ENCODE measurements at places on chromosomes 7 and 10.

GRCh38 chr10:79068203-79068561 lies 584 bp upstream of the ZMIZ1 start:
- no peak for DNase-seq

GRCh38 chr7:50595491-50596102 lies 30.4 kb upstream of the DDC start:
- DNase-seq: no peak

- DNase-seq: no peak
Observed at GRCh38 chr7:1339611-1340010, 106.9 kb downstream of the UNCX start.

DNA sequence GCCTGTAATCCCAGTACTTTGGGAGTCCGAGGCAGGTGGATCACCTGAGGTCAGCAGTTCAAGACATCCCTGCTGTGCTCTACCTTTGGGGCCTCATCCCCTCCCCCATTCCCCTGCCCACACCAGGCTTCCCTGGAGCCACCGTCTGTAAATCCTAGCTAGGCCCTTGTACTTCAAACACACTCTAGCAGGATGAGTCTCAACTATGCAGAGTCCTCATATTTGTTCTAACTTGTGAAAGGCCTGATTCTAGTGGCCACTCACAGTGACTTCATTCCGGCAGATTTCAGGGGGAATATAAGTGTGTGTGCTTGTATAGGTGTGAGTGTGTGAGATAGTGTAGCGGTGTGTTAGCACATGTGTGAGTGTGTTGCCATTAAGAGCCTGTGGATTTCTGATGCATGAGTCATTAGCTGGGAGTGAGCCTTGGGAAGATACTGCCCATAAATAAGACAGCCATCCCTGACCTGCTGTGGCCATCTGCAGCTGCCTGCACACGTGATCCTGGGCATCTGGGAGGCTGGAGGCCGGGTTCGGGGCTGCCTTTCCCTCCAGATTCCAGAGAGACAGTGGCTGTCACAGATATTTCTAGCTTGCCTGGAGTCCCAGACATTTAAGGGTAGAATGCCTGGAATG lies 1.7 kb upstream of the NEURL1 start:
- peak; percentile 89 for DNase-seq

- peak; percentile 35 for DNase-seq
Observed at GRCh38 chr7:91289633-91290254, 25.5 kb downstream of the FZD1 start.

- no peak for DNase-seq
Observed at GRCh38 chr10:28186461-28186860, 116.4 kb downstream of the MPP7 start.

DNA sequence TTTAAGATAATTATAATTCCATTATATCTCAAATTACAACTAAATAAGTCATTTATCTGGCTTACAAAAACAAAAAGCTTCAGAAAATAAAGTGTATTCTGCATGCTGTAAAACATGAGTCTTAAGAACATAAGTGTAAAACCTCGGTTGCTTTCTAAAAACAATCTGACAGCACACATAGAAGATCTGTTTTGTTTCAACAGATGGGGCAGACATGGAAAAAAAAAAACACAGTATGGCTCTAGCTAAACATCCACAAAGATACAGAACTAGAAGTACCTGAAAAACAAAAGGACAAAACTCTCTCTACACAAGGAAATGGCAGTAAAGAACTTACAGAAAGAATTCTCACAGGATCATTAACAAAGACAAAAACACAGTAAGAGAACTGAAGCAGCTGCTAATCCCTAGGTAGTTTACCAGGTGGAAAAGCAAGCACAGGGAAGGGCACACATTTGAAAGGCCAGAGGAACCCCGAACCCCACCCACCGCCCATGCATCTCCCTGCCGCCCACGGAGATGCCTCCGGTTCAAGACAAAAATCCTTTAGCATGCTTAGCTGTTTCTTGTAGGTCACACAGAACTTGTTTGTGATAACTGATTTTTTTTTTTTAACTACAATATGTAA lies 42.5 kb downstream of the DLD start:
- no peak for DNase-seq

DNA sequence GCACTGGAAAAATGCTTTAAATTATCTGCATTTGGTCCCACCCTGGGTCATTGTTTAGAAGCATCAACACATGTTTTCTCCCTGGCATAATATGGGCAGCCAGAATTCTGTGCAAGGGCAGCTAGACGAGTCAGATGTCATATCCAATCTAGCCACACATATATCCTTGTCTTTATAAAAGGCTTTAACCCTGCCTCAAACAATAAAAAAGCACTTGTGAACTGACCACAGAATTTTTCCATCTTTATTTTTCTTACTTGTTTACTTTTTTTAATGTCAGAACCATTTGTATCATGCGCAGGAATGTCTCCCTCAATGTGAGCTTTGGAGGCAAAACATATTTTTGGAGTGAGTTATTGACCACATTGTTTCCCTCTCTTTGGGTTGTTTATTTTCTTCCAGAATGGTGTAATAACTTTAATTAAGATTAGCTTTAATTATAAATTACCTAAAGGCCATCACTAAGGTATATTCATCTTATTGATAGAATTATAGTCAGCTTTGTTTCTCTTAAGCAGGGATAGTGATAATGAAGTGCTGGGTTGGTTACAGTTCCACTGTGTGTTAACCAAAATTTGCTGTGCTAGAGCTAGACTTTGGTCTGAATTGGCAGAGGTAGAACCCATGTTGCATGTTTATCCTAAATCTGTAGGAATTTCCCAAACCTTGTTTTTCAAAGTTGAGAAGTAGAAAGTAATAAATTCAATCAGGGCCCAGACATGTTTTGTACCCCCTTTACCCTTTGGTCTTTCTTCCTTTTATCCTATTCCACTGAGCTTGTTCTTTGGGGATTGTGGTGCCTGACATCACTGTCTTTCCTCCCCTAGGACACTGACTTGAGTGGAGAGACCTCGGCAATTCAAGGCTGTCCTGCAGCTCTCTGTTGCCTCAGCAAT lies 1078.4 kb downstream of the KCNMA1 start:
- no peak for DNase-seq

DNA sequence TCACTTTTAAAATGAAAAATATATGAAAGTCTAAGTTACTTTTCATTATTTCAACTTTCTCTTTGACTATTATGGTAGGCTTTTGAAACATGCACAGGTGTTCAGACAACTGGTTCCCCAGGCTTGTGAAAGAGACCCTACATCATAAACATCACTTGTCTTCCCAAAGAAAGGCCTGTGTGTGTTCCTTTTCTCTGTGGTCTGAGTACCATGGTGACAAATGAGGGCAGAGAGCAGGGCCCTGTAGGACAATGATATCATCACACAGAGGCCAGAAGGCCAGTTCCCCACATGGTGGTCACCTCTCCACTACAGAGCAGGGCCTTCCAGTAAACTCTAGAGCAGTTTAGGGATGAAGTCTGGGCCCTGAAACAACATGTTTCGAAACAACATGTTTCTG lies 288.8 kb downstream of the USP6NL start:
- DNase-seq: no peak

DNA sequence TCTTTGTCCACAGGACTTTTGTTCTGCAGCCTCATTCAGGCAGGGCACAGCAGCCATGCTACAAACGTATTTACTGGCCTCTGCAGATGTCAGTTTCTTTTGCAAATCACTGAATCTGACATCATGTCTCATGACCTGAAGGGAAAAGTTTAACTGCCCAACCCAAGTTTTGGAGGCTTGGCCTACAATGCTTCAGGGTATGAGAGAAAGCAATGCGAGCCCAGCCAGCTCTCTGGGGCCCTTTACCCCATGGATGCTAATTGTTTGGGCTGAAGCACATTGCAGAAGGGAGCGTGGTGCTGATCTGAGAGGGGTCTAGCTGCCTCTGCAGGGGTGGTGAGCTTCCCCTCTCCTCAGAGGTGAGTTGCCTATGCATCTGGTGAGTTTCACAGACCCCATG lies 179.9 kb upstream of the CXCL12 start:
- DNase-seq: no peak

GRCh38 chr7:48452218-48452617 lies 281.0 kb downstream of the ABCA13 start:
- no peak for DNase-seq

GRCh38 chr7:56107954-56108258 lies 1.6 kb upstream of the CHCHD2 start:
- no peak for DNase-seq

Measured in RCC 7860 (cell line).